Right atrium auricular region (tissue), 2 donors: ENCODE measurements at places on chromosomes 3 and 15. TPM values are rescaled to one million over a fixed set of nuclear protein-coding genes. Genes with fewer than 3 reads are reported as not detected.

Gene ACSBG1
- total RNA-seq = not detected

Gene STRIT1
- not detected for total RNA-seq

Gene GPR149
- not detected for total RNA-seq

DNA sequence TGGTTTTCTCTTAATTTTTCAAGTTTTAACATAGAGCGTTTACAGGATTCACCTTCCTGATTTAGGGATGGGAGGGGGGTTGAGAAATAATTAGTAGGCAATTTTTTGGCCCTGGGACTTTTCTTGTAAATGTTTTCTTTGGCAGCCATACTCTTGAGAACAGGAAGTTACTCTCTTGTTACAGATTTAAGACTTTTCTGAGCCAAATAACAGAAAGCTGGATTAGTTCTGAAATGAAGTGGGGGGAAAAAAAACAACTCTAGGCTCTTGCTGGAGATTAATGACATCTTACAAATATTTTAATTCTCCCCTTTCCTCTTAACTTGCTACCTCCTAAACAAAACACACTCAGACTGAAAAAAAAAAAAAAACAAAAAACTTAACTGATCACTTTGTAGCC lies 13.8 kb upstream of the POLR2M start:
- no peak for DNase-seq

DNA sequence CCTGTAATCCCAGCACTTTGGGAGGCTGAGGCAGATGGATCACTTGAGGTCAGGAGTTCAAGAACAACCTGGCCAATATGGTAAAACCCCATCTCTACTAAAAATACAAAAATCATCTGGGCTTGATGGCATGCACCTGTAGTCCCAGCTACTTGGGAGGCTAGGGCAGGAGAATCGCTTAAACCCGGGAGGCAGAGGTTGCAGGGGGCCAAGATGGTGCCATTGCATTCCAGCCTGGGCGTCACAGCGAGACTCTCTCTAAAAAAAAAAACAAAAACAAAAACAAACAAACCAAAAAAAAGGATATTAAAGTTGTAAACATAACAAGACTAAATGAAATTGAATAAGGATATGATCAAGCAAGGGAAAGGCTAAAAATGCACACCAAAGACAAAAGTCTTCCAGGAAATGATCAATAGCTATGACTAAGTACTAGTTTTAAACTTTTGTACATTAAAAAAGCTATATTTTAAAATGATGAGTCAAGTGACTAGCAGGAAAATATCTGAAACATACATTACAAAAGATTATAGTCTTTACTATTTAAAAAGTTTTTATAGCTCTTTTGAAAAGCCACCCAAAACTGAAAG lies 28.6 kb downstream of the KLHL6 start:
- DNase-seq = no peak

- peak; percentile 4 for DNase-seq
Measured at GRCh38 chr15:69513986-69514385, 61.4 kb downstream of the RPLP1 start.
